A549 treated with DMSO at 1 μM for 4 hours (cell line): ENCODE measurements at places on chromosomes 6 and 20. TPM values are rescaled to one million over a fixed set of nuclear protein-coding genes. Genes with fewer than 3 reads are reported as not detected.

The GNAS-AS1 gene
- total RNA-seq: not detected in 5 replicates

The FAM83B gene
- total RNA-seq: 0.06 to 0.16 TPM (median 0.08 TPM) in 5 replicates

The PTGIS gene
- total RNA-seq: 0.05 to 0.08 TPM in 2 of 5 replicates, not detected in the others

The MYH7B gene
- 0.08 to 0.17 TPM (median 0.13 TPM) in 4 of 5 replicates, not detected in the other for total RNA-seq

The HLA-DRB5 gene
- not detected in 5 replicates for total RNA-seq

The BCAS1 gene
- total RNA-seq: 0.55 to 0.85 TPM (median 0.71 TPM) in 5 replicates

The KIF6 gene
- 0.15 to 0.33 TPM (median 0.23 TPM) in 4 of 5 replicates, not detected in the other for total RNA-seq
